ENCODE measurements at places on chromosomes 1 and 21.

DNA sequence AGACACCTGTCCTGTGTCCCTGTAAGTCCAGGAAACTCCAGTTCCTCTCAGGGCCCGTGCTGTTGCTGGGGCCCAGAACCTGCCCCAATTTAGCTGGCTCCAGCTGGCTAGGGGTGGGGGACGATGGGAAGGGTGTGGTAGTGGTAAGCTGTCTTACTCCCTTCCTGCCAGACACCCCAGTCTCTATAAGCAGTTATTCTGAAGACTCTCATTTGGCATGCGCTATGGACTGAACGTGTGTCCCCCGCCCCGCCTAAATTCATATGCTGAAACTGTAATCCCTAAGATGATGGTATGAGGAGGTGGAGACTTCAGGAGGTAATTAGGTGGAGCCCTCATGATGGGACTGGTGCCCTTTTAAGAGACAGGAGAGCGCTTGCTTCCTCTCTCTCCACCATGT is 82.0 kb downstream of the MAP3K7CL start:
- no peak for DNase-seq

DNA sequence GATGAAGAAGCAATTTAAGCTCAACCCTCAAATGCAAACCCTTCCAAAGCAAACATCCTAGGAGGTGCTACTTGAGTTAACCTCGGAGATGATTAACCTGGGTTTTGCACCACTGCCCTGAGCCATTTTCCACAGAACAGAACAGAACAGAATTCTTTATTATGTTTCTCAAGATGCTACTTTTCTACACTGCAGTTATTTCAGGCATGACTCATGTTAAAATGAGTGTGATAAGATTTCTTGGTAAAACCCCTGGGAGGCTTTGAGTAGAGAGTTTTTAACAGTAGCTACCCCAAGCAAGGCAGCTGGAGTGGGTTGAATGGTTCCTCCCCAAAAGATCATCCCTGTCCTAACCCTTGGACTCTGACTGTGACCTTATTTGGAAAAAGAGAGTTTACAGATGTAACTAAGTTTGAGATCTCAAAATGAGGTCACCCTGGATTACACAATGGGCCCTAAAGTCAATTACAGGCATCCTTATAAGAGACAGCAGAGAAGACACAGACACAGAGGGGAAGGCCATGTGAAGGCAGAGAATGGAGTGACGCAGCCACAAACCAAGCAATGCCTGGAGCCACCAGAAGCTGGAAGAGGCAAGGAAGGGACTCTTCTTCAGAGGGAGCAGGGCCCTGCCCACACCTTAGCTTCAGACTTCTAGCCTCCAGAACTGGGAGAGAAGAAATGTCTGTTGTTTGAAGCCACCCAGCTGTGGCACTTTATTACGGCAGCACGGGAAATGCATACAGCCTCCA is 153.4 kb downstream of the ETS2 start:
- peak; percentile 55 for DNase-seq

- no peak for DNase-seq
Observed at GRCh38 chr1:169624912-169625311, 5.0 kb downstream of the SELP start.

GRCh38 chr1:92030656-92031107 is 897 bp downstream of the EPHX4 start:
- peak; percentile 4 for DNase-seq

GRCh38 chr1:77556045-77556444 is 126.4 kb downstream of the ZZZ3 start:
- DNase-seq: no peak

DNA sequence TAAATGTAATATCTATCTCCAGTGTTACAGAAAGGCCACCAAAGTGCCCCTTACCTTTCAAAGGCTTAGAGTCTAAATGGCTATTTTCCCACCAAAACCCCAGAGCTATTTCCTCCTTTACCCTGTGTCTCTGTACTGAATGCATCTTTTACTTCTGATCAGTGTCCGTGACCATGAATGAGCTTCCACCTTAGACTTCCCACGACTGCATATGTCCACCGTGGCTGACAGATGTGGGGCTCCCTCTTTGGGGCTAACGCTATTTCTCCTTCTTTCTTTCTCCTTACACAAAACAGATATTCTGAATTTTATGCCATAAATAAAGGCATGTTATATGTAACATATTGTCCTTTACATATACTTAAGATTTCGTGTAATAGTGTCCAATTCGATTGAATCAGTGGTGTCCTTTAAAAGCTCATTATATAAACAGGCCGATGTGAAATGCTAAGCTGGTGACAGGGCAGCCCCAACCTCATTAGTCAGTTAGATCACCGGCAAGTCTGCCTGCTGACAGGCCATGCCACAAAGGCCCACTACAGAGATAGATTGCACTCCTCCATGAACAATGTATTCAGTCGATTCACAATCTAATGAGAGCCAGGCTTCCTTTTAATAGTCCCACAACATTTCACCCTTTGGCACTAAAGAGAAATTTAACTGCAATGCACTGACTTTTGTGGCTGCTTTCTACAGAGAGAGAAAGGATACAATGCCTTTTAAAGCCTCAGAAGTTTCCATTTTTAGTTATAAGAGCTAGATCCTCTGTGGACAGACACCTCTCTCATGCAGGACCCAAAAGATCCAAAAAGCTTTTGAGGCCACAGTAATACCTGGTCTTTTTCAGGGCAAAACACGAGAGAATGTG is 297.9 kb downstream of the PCP4 start:
- DNase-seq: no peak

DNA sequence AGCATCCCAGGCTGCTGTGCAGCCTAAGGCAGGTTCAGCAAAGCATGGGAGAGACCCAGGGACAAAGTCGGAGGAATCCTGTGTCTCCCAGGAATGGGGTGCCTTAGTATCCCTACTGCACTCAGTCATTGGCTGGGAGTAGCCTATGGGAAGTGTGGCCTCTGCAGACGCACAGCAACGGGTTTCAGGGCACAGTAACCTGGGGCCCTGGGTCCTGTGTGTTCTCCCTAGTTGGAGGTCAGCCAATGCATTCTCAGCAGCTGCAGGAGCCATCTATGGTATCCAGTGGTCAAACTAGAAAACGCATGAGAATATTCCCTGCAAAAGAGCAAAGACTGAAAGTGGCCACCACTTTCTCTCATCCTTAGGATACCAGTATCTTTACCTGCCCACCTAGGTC is 13.7 kb upstream of the C1orf21 start:
- DNase-seq: no peak

DNA sequence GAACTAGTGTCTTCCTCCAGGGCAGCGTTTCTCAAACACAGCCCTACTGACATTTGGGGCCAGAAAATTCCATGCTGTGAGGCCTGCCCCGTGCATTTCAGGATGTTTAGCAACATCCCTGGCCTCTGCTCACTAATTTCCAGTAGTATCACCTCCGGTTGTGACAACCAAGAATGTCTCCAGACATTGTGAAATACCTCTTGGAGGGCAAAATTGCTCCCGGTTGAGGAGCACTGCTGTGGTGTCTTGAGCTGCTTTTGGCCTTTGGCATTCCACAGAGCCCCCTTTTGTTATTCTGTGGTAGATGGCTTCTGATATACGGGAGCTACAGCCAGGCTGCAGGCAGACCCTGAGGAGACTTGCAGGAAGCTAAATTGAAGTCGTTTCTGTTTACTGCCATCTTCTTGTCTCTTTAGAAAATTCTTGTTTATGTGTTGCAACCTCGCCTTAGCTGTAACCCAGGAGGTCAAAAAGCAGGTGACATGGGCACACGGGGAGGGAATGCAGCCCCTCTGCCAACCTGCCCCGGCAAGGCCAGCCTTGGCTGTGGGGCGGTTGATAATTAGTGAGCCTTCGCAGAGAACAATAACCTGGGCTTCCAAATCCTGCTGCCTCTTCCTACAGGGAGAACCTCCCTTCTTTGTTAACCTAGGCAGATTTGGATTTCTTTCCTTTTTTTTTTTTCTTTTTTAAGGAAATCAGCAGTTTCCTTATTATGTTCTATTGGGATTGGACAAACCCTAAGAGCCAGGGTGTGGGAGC is 74.7 kb upstream of the AKT3 start:
- DNase-seq: no peak

- DNase-seq: no peak
Observed at GRCh38 chr1:31574749-31575368, 1.5 kb upstream of the TINAGL1 start.

- no peak for DNase-seq
Observed at GRCh38 chr1:113904293-113904673, 316 bp downstream of the AP4B1 start.

DNA sequence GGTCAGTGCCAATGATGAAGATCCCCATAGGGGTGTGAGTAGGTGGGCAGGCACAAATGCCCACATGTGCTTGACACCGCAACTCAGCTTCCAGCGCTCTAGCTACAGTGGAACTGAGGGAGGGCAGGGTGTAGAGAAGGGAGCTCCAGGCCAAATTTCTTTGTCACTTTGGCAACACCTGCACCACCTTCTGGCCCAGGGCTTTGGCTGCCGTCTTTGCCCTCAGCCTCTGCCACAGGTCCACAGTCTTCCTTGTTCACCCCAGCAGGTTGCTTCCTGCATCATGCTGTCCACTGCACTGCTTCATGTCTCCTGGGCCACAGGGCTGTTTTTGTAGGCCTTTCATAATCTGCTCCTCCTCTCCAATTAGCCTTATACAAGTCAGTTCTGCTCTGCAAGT is 20.4 kb upstream of the FMOD start:
- DNase-seq: no peak

DNA sequence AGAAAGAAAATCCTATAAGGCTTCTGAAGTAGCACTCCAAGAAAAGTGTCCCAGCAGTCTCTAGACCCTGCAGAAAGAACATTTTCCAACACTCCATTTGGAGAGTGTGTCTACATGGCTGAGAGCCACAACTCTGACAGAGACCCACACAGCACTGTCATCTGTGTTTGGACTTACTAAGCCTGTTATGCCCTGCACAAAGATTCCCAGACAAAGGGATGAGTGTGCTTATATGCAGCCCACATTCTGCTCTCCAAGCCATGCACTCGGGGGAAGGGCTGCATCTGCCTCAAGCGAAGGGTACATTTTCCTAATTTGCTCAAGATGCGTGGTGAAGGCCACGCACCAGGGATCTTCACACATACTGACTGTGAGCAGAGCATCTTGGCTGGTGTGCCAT is 24.4 kb upstream of the SLAMF6 start:
- DNase-seq: no peak

DNA sequence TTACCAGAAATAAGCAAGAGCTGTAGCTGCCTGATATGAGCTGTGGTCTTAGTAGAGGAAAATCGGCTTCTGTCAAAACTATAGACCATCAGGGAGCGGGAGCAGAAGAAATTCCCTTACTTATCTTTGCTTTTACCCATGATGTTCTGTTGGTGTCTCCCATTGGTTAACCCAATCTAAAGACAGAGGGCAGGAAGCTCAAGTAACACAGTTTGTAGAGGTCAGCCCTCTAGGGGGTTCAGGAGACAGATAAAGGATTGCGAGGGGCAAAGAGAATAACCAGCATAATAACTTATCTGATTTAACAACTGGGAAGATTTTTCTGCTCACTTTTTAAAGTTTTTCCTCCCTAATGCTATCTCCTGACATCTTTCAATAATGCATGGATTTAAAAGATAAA is 142.4 kb downstream of the NTMT2 start:
- no peak for DNase-seq
